Substantia nigra (tissue), 51 donors: ENCODE measurements at places on chromosomes 6 and 20.
A peak's percentile ranks its signal among the peaks of the same experiment; 100 is the strongest.

GRCh38 chr6:31919624-31920303, 7.8 kb upstream of the C2 start:
- DNase-seq, result no peak

DNA sequence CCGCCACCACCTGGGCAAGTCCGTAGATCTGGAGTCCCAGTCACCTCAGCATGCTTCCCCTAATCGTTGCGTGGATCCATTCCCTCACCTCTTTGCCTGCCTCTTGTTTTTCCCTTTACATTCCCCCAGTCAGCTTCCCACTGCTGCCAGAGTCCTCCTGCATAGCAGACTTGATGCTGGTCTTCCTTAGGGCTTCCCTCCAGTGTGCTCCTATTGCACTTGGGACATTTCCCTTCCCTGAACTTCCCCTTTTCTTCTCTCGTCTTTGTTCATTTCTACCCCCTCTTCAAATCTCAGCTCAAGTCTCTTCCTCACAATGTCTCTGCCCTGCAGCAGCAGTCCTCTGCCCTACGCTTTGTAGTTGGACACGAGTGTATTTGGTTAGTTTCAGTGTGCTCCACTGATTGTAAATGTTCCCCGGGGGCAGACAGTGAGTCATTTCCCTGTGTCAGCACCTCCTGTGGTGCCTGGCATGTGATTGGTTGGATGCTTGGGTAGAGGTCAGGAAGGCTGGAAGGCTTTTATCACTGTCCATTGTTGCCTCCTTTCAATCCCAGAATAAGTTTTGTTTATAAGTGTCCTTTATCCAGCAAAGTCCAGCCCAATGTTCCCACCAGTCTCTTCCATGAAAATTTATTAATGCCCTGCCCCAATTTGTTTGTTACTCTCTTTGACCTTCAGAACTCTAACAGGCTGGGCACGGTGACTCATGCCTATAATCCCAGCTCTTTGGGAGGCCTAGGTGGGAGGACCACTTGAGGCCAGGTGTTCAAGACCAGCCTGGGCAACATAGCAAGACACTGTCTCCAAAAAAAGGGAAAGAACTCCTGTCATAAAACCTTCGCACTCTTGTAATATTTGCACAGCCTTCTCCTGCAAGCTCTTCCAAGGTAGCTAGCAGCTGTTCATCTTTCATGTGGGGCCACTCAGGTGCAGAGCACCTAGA, 38.3 kb downstream of the FAM120B start:
- no peak for DNase-seq

- no peak for DNase-seq
Observed at GRCh38 chr20:61608275-61609085, 356.4 kb downstream of the CDH4 start.

DNA sequence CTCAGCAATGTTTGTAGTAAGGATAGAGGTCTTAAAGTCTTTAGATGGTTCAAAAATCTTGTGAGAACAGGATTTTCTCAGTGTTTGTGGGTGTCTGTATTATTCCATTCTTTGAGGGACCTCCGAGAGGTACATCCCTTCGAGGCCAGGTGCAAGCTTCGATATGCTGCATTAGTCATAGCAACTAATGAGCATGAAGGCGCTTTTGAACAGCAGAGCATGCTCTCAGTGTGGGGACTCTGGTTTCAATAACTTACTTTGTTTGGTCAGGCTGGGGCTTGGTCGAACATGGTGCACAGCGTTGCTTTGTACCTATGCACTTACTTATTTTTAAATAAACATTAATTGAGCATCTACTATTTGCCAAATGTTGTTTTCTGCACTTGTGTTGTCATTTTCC, 297.9 kb downstream of the CLIC5 start:
- no peak for DNase-seq

DNA sequence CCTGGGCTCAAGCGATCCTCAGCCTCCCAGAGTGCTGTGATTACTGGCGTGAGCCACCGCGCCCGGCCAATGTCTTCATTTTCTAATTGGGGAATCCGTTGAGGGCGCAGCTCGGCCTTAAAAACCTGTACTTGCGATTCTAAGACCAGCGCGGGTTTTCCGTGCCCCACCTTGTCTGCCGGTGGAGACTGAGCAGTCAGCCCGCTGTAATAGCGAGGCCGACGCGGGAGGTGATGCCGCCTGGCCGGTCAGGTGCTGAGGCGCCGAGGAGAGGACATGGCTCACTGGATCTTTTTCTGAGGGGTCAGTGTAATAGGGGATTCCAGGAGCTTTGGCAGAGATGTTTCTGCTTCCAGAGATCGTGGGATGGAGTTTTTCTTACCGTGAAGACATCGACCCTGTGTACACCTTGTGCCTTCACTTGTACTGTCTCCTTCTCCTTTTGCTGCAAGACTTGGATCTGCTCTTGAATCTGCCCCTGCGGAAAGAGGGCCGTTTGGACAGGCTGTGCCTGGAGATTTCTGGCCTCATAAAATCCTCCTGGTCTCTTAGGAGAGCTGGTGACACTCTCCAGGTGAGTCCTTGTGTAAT, 1.5 kb downstream of the TRIM31 start:
- no peak for DNase-seq

DNA sequence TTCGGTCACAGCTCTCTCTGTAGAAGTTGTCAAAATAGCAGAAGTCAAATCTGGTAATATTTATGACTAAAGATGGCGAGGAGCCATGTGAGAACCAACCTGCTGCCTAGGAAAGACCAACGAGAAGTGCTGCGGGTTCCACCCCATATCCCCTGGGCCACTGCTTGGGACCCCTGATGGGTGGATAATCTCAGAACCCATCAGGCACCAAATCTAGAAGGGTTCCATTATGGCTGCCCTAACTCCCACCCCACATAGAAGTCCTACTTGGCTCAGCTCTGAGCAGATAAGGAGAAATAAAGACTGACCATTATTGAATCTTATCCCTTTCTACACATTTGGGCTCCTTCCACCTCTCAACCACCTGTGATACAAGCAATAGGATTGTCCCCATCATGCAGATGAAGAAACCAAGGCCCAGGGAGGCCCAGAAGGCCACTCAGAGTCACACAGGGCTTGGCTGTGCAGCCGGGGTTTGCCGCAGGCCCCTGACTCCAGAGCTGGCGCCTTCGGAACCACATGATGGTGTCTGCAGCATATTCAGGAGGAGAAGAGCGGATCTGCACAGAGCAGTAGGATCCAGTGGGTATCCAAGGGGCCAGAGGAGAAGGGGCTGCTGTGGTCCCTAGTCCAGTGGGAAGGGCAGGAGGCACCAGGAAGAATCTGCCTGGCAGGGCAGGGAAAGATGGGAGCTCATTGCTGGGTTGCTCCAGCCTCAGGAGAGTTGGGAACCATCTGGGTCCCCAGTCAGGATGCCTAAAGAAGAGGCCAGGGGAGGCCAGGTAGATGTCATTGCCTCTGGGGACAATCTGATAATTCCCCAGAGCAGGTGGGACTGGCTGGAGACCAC, 9.6 kb upstream of the PCMTD2 start:
- DNase-seq, result no peak

GRCh38 chr20:64080013-64080812, at the start of gene OPRL1:
Gene OPRL1, plus strand, starts transcription at chr20:64080082. Its CDS starts 12,639 bp downstream, at chr20:64092721.
- DNase-seq, result no peak

- no peak for DNase-seq
Observed at GRCh38 chr6:162211022-162211421, 516.5 kb downstream of the PRKN start.

GRCh38 chr6:164927288-164928056, 381.9 kb downstream of the C6orf118 start:
- DNase-seq, result peak; percentile 54

DNA sequence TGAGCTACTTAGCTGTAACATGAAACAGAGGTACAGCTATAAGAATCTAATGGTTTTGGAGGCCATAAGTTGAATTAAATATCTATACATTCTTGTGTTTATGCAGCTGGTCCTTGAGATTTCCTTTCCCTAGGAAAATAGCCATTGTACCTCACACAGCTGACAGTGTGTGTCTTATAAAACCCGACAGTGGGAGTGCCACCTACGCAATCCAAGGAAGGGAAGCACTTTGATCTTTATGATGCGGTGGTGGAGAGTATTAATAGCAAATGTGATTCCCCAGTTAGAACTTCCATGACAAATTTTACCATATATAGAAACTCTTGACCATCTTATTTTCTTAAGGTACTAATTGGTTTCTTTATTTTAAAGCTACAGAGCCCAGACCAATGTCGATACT, 149.5 kb downstream of the TMEM200A start:
- DNase-seq, result no peak

DNA sequence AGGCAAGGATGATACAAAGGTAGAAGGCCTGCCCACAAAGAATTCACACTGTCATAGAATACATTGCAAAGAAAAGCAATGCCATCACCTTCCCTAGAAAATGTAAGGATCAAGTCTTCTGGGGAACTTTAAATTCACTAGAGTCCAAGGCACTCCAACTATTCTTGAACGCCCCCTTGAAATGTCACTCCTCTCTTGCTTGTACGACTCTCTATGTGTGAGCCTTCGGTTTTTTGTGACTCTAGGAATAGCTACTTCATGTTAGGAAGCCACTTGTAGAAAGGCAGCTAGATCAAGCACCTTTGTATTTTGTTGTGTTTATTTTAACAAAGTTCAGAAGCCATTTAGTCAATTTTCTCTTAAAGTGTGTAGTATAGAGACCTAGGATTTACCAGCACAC, 159.2 kb upstream of the ARID1B start:
- no peak for DNase-seq

DNA sequence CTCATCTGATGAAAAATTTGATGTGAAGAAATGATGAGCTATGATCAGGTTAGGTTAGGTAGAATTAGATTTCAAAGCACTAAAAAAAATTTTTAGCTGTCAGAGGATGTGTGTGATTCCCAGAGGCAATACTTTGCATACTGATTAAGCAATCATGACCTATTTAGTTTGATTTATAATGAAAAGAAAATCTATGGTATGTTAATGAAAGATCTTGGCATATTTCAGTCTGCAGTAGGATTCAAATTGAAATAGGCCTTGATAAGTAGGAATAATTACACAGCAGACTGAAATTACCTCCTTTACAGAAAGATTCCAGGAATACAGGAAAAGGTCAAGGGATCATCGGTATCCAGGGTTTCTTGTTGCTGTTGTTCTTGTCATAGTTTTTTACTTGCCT, 69.3 kb downstream of the HDDC2 start:
- DNase-seq, result no peak

DNA sequence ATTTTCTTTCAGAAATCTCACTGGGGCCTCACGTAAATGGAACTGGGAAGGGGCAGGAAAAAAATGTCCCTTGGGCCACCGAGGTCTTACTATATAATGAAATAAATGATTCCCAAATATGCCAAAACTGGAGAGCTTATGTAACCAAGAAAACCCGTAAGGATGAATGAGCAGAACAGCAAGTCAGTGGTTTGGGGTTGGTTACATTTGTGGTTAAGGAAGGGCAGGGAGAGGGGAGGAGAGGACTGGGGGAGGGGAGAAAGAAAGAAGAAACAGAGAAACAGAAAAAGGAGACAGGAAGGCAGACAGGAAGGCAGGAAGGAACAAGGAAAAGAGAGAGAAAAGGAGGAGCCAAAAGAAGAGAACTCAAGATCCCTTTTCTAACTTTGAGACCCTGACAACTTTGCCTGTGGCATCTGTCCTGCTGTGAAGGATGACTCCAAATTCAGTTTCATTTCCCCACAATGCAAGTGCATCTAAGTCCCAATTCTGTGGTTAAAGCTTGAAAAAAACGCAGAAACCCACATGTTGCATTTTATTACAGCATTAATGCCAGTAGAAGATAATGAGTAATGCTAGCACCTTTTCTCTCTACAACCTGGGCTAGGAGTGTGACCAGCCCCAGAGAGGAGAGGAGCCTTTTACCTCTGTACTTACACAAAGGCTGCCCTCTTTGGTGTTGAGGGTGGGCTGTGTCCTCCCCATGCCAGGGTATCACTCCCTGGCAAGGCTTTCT, 10.8 kb upstream of the ARMC2 start:
- no peak for DNase-seq

DNA sequence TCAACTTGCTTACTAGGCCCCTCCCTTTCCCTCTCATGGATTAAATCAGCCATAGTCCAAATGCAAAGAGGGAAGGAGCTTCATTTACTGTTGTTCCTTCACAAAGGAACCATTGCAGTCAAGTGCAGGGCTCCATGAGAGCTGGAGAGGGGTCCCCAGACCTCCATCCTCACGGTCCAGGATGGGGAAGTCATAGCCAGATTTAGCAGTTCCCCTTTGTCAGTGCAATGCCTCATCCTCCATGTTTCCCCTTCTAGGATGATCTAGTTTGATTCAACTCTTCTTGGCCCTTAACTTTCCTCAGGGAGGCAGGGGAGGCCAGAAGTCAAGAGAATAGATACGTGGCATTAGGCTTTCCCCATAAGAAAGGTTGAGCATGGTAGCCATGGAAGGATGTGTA, 66.5 kb upstream of the FUCA2 start:
- DNase-seq, result no peak

- DNase-seq, result no peak
Observed at GRCh38 chr20:45821947-45822346, 5.2 kb downstream of the TNNC2 start.

GRCh38 chr6:100706491-100706890, 174.6 kb downstream of the ASCC3 start:
- no peak for DNase-seq

DNA sequence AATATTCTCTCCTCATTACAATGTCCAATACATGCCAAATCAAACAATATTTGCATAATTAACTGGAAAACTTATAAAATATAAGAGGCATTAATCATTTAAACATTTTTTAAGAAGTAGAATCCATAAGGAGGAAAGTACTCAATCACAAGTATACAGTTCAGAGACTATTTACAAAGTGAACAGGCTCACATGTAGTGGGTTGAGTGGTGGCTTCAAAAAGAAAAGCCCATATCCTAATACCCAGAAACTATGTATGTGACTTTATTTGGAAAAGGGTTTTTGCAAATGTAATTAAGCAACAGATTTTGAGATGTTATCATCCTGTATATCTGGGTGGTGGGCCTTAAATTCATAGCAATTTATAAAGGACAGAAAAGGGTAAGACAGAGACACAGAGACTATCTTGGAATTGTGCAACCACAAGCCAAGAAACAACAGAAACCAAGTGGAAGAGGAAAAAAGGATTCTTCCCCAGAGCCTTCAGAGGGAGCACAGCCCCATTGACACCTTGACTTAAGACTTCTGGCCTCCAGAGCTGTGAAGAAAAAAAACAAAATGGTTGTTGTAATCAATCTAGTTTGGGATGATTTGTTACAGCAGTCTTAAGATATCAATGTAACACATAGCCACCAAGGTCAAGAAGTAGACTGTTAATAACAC, 32.7 kb upstream of the CRISP1 start:
- no peak for DNase-seq

DNA sequence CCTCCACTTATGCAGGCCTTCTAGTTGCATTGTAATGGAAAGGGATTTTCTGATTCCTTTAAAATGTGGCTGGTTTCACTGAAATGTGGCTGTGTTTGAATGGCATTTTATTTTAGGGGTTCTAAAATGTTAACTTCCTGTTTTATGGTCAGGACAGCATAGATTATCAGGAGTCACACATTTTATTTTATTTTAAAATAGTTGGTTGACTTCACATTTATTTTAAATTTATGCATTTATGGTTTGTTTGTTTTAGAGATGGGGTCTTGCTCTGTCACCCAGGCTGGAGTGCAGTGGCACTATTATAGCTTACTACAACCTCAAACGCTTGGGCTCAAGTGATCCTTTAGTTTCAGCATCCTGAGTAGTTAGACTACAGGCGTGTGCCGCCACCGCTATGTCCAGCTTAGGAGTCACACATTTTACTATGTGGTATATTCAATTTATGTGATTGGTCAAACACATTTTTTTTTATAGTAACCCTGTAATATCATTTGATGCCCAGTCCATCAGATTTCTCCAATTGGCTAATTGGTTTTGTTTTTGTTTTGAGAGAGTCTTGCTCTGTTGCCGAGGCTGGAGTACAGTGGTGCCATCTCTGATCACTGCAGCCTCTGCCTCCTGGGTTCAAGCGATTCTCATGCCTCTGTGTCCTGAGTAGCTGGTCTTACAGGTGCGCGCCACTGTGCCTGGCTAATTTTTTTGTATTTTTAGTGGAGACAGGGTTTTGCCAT, 2.3 kb downstream of the DTD1 start:
- no peak for DNase-seq
